ENCODE measurements at places on chromosomes 3 and 15.

- DNase-seq: peak; percentile 82
These were observed 144.0 kb downstream of the GREM1 start for GRCh38 chr15:32861761-32862160.

DNA sequence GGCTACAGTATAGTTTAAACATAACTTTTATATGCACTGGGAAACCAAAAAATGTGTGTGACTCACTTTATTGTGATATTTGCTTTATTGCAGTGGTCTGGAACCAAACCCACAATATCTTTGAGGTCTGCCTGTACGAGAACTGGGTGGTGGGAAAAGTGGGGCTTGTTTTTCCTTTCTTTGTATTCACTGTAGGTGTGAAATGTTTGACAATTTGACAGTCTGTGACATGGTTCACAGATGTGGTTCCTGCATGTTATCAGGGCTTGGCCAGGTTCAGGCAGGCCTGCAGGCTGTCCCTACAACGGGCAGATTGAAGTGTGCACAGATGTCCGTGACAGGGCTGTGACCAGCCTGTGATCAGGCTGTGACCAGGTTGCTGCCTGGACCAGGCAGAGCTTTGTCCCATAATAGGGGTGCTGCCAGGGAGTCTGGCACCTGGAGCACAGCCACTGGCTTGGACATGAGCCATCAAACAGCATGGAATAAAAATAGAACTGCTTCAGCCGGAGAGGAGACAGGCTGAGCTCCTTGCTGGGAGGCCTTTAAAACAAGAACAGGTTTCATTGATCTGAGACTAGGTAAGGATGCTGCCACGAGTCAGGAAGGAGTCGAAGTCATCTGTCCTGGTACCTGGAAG, 61.0 kb downstream of the KLF13 start:
- peak; percentile 48 for DNase-seq

DNA sequence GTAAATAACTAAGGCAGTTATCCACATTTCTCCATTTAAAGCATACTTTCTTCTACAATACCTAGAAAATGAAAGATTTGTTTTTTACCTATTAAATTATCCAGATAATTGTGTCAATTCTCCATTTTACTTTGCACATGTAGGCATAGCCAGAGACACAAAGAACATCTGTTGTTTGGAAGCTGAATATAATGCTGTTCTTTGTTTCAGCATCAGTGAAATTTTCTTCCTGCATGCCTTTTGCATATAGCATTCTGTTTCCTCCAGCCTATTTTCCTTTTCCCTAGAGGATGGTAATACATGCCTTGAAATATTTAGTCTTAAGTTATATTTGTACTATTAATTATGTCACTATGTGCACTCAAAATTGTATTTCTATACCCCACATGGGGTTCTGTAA, 233.7 kb downstream of the CNTN6 start:
- no peak for DNase-seq

GRCh38 chr3:103889675-103890074, 1454.9 kb downstream of the ZPLD1 start:
- no peak for DNase-seq

- DNase-seq: no peak
These were observed 349.6 kb upstream of the KCNMB2 start for GRCh38 chr3:178186666-178187065.

DNA sequence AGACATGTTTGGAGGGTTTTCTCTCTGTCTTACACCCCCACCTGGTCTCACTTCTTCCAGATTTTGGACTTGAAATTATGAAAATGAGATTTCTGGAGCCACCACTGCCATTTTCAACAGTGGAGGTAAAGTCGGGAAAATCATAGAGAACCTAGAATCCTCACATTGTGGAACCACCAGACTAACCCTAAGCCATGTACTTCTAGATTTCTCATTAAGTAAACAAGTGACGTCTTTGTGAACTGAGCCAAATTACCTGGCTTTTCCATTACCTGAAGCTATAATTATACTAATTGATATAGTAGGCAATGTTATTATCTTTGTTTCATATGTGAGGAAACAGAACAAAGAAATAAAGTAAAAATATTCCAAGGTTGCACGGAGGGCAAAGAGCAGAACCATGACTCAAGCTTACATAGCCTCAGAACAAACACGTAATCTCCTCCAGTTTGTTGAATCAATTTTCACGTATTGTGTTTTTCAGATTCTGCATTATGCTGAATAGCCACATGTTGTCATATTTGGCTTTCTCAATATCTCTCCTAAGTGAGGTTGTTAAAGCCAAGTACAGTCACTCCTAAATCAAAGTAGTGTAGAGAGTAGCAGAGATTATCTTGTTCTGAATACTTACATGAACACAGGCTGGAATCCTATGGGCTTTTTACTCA, 101.3 kb upstream of the CMC1 start:
- DNase-seq: no peak

DNA sequence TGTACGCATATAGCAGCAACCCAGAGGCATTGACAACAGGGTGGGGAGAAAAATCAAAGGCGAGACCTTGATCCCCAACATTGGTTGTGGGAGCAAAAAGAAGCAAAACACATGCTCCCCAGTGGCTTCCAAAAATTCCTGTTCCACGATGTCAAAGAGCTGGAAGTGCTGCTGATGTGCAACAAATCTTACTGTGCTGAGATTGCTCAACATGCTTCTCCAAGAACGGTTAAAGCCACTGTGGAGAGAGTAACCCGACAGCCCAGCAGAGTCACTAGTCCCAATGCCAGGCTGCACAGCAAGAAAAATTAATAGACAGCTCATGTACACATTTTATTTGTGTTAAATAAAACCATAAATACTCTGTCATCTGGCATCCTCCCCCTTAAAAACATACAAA, 179.9 kb upstream of the PFN2 start:
- no peak for DNase-seq

DNA sequence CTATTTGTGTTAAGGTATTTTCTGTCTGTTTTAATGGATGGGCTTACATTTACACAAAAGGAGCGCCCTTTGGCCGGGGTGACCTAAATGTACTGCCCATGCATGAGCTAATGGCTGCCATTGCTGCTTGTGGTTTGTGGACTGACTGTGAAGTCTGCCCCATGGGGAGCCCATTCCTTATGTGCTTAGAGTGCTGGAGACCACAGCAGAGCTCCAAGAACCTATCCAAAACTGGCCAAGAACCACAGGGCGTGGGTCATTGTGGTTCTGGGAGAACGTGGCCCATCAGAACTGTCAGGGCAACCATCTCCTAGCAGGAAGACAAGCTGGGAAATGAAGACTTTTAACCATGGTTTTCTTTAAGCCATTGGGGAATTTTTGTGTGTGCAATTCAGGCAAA, 105.3 kb downstream of the CHDH start:
- DNase-seq: no peak

DNA sequence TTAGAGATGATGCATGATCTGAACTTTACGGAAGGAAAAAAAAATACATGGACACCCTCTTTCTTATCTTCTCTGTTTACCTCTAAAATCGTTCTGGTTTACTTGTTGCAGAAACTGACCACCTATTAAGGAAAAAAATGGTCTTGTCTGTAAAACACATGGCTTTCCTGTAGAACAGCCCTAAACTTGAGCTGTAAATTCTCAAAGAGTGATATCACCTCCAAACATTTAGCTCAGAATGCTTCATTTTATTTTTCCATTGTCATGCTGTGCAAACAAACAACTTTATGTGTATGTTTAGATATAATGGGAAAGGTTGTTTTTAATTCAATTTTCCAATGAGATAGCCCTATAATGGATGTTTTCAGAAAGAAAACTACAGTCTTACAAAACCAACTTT, 237.4 kb upstream of the NR2F2 start:
- no peak for DNase-seq

- DNase-seq: peak; percentile 84
These were observed 176.8 kb downstream of the ABHD5 start for GRCh38 chr3:43867436-43868072.

DNA sequence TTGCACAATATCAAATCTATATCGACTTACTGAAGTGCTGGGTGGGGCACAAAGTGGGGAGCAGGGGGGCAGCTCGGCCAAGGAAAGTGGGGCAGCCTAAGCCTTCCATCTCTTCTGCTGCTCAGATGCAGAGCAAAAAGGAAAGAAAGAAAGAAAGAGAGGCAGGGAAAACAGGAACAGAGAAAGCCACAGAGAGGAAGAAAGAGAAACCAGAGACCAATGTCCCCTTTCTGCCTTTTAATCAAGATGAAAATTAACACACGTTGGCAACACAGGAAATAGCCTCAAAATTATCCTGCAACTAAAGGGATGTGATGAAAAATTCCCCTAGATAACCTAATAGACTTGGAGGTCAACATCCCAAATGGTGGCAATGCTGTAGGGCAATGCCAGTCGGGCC, 72.2 kb upstream of the RAD18 start:
- no peak for DNase-seq

GRCh38 chr3:134594331-134594741, 56.5 kb downstream of the KY start:
- DNase-seq: no peak

- DNase-seq: no peak
These were observed 509.7 kb downstream of the GABRG3 start for GRCh38 chr15:27480642-27481041.

- DNase-seq: no peak
These were observed 582.8 kb upstream of the CCDC54 start for GRCh38 chr3:106794442-106794841.

DNA sequence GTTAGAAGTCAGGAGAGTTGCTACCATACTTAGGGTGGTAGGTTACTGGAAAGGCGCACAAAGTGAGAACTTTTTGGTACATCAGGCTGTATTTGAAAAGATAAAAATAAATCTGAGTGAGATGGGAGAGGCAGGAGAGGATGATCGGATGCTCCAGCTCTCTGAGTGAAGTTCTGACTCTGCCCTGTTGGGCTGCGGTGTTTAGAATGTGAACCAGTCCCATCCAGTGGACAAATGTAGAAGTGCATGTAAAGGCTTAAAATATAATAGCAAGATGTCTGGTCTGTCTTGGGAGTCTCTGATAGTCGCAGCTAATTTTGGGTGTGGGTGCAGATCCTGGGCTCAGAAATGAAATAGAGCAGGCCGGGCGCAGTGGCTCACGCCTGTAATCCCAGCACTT, 30.4 kb downstream of the ACKR2 start:
- DNase-seq: peak; percentile 32

GRCh38 chr15:90882781-90883525, 1.4 kb upstream of the FES start:
- DNase-seq: no peak

DNA sequence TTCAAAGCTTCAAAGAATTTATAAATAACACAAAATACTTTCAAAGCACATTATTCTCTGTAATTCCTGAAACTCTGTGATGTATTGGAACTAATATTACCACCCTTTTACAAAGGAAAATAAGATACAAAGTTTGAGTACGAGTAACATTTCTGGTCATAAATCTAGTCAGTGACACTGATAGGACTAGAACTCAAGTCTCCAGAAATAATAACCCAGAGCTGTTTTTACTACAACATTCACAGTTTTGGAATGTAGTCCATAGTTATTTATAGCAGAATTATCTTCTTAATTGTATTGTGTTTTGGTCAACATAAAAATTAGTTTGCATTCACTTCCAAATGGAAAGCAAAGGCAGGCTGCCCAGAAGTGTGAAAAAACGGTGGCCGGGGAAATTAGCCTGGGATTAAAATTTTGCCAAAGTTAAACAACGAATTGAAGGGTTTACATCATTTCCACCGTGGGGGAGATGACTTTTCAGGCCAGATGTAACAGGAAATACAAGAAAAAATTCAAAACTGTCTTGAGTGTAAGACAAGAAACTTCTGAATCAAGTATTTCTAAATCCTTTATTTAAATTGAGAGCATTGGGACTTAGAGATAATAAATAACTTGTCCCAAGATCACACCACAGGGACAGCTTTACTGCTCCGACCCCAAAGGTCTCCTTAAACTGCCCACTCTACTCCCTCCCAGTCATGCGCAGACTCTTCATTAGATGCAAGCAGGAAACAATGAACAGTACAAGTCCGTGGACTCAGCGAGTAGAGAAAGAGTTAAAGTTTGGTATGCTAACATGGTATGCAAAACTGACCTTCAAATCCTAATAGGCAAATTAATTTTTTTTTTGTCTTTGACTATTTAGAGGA, 74.3 kb upstream of the VGLL4 start:
- DNase-seq: no peak

DNA sequence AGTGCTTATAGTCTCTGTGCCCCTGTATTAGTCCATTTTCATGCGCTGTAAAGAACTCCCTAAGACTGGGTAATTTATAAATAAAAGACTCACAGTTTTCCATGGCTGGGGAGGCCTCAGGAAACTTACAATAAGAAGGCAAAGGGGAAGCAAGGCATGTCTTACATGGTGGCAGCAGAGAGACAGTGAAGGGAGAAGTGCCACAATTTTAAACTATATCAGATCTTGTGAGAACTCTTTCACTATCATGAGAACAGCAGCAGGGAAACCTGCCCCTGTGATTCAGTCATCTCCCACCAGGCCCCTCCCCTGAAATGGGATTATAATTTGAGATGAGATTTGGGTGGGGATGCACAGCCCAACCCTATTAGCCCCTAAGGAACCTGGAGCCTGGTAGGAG, 243.2 kb downstream of the EDEM1 start:
- DNase-seq: no peak

DNA sequence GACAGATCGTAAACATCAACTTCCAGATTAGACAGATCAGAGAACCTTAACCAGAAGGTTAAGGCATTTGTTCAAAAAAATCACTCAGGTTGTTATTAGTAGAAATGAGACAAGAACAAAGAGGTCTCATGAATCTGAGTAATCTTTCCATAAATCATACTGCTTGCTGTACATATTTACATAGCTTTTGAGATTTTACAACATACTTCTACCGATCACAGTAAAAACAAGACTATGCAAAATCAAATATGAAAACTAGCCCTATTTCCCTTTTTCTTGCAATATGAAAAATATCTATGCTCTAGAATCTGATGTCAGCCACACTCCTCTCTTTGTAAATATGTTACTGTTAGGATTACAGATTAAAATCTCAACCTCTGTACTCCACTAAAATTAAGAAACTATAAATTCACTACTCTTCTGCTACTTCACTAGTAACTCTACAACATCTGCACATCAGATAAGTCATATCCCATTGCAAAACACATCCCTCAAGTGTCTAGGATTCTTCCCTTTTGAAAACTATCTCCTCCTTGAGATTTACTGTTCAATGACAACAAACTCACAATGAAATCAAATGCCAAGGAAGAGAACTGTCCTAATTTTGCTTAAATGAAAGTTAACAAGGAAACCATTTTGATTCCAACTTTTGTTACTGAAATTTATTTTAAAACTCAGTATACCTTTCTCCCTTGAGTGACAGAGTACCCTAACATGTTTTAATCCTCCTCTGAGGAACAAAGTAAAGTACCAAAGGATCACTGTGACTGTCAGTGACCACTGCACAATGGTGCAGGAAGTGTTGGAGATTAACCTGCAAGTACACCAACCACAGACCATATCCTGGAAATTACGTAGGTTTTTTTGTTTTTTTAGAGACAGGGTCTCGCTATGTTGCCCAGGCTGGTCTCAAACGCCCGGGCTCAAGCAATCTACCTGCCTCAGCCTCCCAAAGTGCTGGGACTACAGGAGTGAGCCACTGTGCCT, 12.8 kb downstream of the DCUN1D1 start:
- DNase-seq: no peak

DNA sequence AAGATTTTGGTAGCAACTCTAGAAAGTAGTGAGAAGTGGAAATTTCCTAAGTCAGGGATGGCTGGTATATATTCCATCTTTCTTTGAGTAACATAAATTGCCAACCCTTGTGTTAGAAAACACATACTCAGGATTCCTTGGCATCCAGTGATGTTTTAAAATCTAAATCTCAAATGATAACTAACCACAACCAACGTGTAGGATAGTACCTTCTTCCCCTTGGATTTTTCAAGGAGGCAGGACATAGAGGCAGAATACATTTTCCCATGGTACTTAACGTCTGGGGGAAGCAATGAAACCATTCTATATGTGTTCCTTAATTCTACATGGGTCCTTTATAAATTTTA, 93.4 kb downstream of the WDR76 start:
- DNase-seq: no peak
